ENCODE measurements at places on chromosomes 6 and 20.

- DNase-seq = peak; percentile 19
These were observed 70.0 kb downstream of the CPNE5 start for GRCh38 chr6:36769183-36769675.

DNA sequence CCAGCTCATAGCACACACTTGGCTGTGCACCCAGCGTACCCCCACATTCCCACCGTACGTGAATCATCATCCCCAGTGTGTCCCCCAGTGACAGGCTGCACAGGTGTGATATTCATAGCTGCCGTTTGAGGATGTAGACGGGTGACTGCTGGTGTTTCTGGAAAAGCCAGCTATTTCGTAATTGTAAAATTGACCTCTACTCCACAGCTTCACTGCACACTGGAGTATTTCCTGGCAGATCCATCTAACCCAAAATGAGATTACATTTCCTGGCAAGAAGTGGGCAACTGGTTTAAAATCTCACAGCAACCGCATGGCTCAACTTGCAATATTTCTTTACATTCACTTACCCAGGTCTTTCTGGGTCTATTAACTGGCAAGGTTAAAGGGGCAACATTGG is 30.3 kb downstream of the CD83 start:
- no peak for DNase-seq

- DNase-seq = no peak
These were observed 16.9 kb upstream of the ZSCAN9 start for GRCh38 chr6:28208111-28208659.

GRCh38 chr20:24672181-24672880 is 202.9 kb downstream of the SYNDIG1 start:
- DNase-seq = no peak

GRCh38 chr6:94956910-94957309 is 620.4 kb upstream of the MANEA start:
- DNase-seq = no peak

DNA sequence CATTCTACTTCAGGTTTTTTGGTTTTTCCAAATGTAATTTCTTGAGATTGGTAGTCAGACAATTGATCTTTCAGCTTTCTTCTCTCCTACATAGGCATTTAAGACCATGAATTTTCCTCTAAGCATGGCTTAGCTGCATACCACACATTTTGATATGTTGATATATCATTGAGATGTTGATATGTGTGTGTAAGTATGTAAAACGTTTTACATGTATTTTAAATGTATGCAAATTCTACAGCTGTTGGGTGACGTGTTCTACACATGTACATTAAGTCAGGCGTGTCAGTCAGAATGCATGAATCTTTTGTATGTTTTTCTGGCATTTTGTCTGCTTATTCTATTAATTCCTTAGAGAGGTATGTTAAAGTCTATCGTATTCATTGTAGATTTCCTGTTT is 228.2 kb downstream of the CDH26 start:
- DNase-seq = no peak

DNA sequence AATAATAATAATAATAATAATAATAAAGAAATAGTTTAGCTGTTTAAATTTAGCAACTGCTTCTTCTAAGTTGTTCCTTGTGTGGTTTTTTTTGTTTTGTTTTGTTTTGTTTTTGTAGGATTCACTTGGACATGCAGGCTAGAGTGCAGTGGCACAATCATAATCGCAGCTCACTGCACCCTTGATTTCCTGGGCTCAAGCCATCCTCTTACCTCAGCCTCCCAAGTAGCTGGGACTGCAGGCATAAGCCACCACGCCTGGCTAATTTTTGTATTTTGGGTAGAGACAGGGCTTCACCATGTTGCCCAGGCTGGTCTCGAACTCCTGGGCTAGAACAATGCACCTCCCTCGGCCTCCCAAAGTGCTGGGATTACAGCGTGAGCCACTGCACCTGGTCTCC is 15.3 kb upstream of the EYA2 start:
- no peak for DNase-seq

DNA sequence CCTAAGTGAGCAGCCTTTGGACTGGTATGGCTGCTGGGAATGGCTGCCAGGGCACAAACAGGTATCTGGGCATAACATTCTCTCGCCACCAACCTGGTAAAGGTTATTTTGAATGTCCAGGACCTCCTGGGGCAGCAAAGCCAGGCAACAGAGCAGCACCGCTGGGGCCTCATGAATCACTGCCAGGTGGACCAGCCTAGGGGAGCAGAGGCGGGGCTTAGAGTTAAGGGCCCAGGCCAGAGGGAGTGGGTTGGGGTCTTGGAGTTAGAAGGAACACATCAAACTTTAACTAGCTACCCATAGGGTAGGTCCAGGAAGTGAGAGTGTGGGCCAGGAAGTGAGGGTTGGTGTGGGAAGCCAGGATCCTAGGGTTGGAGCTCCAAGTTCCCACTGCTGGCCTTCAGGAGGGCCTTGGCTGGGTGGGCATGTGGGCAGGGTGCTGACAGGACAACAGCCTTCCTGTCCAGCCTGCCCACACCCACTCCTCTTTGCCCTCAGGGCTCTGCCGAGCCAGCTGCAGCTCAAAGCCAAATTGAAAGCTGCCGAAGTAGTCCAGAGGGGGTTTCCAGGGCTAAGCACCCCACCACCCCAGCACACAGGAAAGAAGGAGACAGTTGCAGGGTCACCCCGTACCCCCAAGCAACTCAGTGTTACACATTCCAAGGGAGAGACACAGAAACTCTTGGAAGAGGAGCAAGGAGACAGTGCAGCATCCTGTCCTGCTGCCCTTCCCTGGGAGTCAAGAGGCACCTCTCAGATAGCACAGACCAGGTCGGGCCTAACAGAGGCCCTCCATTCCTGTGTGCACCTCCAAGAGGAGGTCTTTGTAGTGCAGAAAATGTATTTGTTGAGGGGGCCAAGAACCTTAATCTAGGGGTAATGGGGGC is 2.6 kb downstream of the NFKBIE start:
- DNase-seq = no peak

GRCh38 chr20:41406353-41406752 is 39.7 kb upstream of the EMILIN3 start:
- no peak for DNase-seq

DNA sequence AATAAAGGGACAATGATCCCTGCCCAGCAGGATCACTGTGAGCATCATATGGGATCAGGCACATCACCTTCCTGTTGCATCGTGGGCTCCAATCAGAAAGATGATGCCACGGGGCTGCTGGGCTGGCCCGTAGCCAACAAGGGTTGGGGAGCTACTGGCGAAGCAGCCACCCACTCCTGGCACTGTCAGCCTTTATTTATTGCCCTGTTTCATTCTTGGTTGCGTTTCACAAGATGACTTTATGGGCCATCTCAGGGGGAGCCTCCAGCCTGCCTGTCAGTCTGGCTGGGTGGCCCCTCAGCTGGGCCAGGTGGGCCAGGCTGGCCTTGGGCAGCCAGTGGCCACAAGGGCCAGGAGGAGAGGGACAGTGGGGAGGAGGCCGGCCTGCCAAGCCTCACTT is 17.3 kb downstream of the VSTM2L start:
- no peak for DNase-seq

DNA sequence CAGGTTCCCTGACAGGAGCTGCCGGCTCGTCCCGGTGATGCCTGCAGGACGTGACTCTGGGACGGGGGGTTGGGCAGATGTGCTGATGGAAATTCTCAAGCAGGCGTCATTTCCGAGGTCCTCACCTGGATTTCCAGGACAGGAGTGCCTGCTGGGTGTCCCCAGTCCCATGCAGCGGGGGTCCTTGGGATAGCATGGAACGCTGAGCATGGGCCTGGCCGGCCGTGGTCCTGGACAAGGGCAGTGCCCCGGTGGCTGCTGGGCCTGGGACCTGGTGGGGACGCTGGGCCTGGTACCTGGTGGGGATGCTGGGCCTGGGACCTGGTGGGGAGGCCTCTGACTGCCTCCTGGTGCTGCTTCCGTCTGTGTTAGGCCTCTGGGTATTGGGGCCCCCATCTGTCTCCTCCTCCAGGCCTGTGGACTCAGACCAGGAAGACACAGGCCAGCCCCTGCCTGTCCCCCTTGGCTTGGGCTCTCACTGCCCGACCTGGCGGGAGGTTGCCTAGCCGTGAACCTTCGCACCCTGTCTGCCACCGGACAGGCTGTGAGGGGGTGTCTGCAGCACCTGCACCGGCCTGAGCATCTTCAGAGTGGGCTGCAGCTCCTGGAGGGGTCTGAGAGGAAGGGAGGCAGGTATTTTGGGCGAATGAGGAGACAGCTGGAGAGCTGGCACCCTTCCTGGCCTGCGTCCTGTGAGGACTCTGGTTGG is 6.2 kb downstream of the RTEL1 start:
- DNase-seq = no peak

All from Calu3 (cell line).